ENCODE measurements at places on chromosomes 13 and 19.

GRCh38 chr13:24145240-24145639 is 15.3 kb upstream of the SPATA13 start:
- DNase-seq, result no peak

- no peak for DNase-seq
These were observed 105.7 kb downstream of the KCTD15 start for GRCh38 chr19:33902395-33902794.

GRCh38 chr13:69094485-69094884 is 1013.1 kb upstream of the ATXN8OS start:
- DNase-seq, result no peak

GRCh38 chr19:40549007-40549708 is 27.5 kb upstream of the SHKBP1 start:
- no peak for DNase-seq

- DNase-seq, result no peak
These were observed 4.3 kb downstream of the HPN start for GRCh38 chr19:35045667-35046300.

GRCh38 chr19:53596056-53596455 is 35.7 kb upstream of the DPRX start:
- DNase-seq, result no peak

- no peak for DNase-seq
These were observed 1.3 kb upstream of the CD22 start for GRCh38 chr19:35327642-35328041.

GRCh38 chr19:12668932-12669269 is 2.3 kb downstream of the WDR83 start:
- DNase-seq, result peak; percentile 33

DNA sequence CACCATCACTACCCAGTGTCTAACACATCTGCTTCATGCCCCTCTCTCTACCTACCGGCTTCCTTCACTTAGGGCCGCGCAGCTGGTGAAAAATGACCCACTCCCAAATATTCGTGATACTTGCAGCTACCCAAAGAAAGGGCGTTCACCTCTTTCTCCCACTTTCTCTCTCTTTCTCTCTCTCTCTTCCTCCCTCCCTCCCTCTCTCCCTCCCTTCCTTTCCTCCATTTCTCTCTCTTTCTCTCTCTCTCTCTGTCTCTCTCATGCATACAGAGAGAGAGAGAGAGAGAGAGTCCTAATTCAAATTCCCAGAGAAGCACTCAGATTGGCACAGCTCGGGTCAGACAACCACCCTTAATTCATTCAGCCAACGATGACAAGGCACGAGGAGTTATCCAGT is 27.7 kb upstream of the POP4 start:
- no peak for DNase-seq

GRCh38 chr19:13984875-13985741 is 21.0 kb downstream of the RFX1 start:
- no peak for DNase-seq

DNA sequence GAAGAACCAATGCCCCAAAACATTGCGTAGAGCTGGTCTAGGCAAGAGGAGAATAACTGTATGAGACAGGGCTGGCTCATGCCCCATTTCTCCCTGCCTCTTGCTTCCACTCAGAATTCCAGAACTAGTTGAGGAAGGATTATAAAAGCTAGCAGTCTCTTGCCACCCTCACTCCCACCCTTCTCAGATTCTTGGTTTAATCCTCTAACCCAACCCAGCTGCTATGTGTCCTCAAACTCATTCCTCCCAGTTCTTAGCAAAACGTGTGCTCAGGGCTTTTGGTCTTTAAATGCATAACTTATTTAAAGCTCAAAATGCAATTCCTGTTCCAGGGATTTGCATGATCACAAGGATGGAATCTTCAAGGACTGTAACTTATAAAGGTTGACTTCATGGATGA is 466.3 kb downstream of the COG6 start:
- no peak for DNase-seq

GRCh38 chr13:49148405-49148804 is 71.7 kb upstream of the MLNR start:
- DNase-seq, result no peak

DNA sequence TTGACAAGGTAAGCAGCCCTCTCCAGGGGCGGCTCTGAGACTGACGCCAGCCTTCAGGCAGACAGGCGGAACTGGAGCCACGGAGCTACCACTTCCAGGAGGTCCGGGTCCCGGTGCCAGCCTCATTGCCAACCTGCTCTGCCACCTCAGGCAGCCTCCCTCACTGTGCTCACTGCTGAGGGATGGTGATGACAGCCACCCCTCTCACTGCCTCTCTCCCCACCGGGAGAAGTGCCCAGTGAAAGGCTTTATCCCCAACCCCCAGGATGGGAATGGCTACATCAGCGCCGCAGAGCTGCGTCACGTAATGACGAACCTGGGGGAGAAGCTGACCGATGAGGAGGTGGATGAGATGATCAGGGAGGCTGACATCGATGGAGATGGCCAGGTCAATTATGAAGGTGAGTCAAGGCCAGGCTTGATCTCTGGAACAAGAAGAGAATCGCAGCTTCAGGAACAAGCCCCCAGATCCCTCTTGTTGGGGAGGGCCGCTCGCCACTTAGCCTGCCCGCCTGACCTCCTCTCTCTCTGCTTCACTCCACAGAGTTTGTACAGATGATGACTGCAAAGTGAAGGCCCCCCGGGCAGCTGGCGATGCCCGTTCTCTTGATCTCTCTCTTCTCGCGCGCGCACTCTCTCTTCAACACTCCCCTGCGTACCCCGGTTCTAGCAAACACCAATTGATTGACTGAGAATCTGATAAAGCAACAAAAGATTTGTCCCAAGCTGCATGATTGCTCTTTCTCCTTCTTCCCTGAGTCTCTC is 7.6 kb downstream of the CALM3 start:
- no peak for DNase-seq

DNA sequence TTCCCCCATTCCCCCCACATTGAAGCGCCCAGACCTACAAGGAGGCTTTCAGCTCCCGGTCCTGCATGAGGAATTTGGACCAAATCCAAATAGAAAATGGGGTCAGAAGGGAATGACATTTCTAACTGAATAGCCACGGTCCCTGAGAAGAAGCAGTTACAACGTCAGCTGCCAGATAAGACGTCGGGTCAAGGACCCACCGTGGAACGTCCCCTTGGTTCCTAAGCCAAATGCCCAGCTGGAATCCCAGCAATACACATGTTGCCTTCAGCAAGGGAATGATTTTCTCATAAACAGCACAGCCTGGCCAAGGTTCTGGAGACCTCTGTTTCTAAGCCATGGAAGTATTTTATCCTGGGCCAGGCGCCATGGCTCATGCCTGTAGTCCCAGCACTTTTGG is 109.1 kb upstream of the PEG3 start:
- no peak for DNase-seq

- peak; percentile 38 for DNase-seq
These were observed 231.0 kb upstream of the IRS2 start for GRCh38 chr13:110017379-110017778.

DNA sequence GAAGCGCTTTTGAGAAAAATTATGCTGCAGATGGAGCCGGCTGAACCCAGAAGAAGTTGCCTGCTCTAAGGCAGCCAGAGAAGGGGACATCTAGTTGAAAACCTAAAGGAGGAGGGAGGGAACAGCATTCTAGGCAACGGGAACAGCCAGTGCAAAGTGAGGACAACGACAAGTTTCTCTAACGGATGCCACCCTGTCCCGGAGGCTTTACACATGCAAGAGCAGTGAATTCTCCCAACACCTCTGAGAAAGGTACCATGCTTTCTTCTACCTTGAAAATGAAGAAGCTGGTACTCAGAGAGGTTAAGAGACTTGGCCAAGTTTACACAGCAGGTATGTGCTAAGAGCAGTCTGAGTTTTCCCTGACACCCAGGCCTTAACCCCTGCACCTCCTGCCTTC is 5.9 kb downstream of the IFNL3 start:
- DNase-seq, result no peak

Measured in stromal cell of bone marrow (primary cell).